ENCODE measurements at places on chromosomes 16 and 17. TPM values are rescaled to one million over a fixed set of nuclear protein-coding genes. Genes with fewer than 3 reads are reported as not detected.
A peak's percentile ranks its signal among the peaks of the same experiment; 100 is the strongest.

Gene CRHR1
- total RNA-seq, result not detected

Gene NOS2
- 0.57 TPM for total RNA-seq

Gene PKMYT1
- 2.2 TPM for total RNA-seq

Gene P2RX1
- total RNA-seq, result 11.2 TPM

Gene SLFN14
- total RNA-seq, result 0.09 TPM

Gene CDH13
- total RNA-seq, result 13.8 TPM

Gene KRTAP4-1
- not detected for total RNA-seq

Gene DHRS7C
- total RNA-seq, result not detected

DNA sequence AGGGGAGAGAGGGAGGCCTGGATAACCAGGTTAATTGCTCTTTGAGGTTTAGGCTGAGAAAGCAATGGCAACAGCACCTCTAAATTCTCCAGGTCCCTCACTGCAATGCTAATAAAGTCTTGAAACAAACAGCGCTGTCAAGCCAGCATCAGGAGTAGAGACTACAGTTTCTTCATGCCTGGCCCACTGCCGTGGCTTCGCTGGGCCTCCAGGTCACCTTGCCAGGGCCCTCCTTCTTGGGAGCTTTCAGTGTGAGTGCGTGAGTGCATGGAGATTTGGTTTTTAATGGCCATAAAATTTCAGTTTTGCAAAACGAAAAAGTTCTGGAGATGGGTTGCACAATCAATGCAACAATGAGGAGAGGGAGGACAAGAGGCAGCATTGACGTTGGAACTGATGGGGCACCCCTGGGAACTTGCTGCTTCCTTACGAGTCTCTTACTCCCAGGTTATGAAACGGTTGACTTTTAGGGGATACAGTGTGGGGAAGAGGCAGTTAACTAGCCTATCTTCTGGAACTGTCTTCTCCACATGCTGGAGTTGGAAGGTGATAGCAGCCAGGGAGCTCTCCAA lies 229.4 kb downstream of the XYLT1 start:
- DNase-seq, result no peak

DNA sequence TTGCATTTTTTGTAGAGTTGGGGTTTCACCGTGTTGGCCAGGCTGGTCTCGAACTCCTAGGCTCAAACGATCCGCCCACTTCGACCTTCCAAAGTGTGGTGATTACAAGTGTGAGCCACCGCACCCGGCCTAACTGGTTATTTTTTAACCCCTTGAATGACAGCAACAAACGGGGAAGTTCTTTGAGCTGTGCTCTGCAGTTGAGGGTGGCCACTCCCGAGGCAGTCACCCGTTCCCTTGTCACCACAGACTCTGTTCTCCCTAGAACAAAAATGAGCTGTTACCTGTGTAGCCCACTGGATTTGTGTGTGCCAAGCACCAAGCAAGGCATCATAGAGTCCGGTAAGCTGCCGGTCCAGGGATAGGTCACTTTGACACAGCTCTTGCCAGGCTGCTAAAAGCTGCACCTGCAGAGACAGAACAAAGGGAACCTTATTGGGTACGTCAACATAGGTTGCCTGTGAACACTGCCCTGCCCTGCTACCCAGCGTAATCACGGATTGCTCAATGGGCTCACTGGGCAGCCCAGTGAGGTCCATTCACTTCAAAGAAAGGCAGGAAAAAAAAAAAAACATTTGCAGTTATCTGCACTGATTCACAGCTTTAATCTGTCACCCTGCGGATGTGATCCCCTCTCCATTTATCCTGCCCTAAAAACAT lies 19.6 kb downstream of the COG7 start:
- DNase-seq, result no peak

DNA sequence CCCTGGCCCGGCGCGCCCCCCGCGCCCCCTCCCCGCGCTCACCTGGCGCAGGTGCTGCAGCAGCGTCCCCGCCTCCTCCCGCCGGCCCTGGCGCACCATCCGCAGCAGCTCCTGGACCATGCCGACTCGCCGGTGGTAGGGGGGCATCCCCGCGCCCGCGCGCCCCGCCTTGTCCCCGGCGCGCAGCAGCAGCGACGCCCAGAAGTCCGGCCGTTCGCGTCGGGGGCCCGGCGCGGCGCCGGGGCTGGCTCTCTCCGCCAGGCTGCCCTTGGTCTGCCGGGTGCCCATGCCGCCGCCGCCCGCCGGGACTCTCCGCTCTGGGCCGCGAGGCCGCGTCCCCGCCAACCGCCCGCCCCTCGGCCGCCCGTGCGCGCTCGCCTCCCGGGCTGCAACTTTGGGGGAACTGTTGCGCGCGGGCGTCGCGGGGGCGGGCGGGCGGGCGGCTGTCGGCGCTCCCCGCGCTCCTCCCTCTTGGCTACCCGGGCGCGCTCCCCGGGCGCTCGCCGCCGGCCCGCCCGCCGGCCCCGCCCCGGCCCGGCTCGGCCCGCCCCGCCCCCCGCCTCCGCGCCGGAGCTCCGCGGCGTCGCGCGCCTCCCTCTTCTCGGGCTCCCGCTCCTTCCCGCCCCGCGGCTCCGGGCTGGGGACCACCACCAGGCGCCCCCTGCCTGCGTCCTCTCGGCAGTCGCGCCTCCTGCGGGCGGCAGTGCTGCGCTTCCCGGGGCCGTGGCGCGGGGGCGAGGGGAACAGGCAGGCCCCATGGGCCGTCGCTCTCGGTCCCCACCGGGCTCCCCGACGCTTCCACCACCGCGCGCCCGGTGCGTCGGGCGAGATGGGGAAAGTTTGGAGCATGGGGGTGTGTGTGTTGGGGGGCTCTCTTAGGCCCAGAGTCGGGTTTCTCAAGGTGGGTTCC lies at the start of gene LRRC75A:
Gene LRRC75A (minus strand): TSS at position 491 of the 910 bp plus-strand sequence. CDS start 203 bp downstream, at position 288.
- DNase-seq, result peak; percentile 73

DNA sequence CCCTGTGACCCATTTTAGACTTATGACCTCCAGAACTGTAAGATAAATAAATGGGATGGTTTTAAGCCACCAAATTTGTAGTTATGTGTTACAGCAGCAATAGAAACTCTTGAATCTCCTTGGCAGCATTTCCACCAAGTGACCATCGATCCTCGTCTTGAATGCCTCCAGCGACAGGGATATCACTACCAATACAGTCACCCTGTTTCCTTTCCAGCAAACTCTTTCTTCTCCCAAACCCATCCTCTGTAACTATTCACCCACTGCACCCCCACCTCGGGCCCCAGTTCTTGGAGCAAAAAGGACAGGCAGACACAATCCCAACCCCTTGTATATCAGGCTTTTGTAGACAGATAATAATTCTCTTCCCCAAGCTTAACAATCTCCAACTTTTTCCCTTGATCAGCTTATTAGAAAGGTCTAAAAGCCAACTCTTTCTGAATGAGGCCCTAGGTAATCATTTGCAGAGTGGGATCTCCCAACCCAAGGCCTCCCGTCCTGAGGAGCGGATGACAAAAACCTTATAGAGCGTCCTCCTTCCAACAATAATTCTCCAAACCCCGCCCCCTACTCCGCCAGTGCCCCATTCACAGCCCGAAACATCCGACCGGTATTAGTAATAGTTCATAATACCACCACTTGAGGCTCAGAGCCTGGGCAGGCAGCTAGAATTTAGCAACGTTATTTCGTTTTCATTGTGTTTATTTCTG lies 14.7 kb upstream of the PLLP start:
- DNase-seq, result peak; percentile 85

- DNase-seq, result no peak
Observed at GRCh38 chr17:67813803-67814180, 11.5 kb upstream of the BPTF start.

DNA sequence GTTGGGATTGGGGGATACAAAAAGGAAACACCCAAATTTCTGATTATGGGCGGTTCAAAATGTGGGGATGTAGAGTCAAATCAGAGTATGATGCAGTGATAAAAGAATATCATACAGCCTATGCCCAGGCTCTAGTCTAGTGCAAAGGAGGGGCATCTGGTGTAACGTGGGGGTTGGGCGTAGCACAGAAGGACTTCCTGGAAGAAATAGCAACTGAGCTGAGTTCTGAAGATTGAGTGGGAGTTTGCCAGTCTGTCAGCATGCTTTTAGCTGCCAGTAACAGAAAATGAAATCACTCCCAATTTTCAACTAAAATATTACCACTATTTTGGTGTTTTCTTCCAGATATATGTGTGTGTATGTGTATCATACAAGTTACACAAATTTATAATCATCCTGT lies 196.9 kb downstream of the SPECC1 start:
- no peak for DNase-seq

DNA sequence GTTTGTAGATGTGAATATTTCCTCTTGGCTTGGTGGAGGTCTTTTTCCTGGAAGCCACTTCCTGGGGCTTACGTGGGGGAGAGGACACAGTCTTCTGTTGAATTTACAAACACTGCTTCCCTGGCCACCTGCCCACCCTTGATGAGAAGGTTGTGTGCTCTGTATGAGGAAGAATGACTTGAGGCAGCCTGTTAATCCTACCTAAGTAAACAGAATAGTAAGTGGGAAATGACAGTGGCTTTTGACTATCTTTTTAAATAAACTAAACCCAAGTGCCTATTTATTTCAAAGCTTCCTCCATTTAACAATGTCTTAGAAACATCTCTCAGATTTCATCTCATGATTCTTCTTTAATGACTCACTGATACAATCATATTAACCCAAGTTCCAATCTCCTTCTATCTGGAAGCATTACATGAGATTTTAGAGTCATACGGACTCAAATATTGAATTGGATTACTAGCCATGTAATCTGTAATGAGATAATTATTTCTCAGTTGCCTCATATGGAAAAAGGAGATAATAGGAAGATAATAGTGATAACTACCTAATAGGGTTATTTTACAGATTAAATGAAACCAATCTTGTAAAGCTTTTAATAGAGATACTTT lies 96.6 kb upstream of the SMIM36 start:
- no peak for DNase-seq

GRCh38 chr17:39866013-39866730 lies 1.8 kb upstream of the ZPBP2 start:
- no peak for DNase-seq

- DNase-seq, result no peak
Observed at GRCh38 chr17:74512036-74512435, 19.2 kb downstream of the CD300LB start.

GRCh38 chr17:80526116-80526910 lies 18.3 kb upstream of the RPTOR start:
- no peak for DNase-seq

- peak; percentile 75 for DNase-seq
Observed at GRCh38 chr16:67528870-67529581, 397 bp downstream of the RIPOR1 start.

DNA sequence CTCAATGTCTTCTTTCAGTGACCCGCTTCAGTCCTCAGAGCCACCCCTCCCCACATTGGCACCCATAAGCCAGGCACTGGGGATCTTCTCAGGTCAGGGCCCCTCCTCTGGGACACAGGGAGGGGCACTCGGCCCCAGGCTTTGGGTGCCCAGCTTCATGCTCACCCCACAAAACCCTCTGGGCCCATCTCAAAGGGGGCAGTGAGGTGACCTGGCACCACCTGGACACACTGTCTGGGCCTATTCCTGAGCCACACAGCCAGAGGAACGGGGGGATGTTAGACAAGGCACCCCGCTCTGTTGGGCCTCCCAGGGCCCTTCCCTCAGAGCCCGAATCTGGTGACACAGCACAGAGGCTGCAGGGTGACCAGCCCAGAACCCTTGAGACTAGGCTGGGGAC lies 36.1 kb downstream of the TNFRSF13B start:
- DNase-seq, result no peak

- no peak for DNase-seq
Observed at GRCh38 chr17:13302983-13303382, 285.2 kb upstream of the ELAC2 start.

GRCh38 chr16:84354306-84354705 lies 14.0 kb upstream of the ATP2C2 start:
- peak; percentile 37 for DNase-seq

- peak; percentile 97 for DNase-seq
Observed at GRCh38 chr17:29613352-29613837, 9.3 kb downstream of the CORO6 start.

DNA sequence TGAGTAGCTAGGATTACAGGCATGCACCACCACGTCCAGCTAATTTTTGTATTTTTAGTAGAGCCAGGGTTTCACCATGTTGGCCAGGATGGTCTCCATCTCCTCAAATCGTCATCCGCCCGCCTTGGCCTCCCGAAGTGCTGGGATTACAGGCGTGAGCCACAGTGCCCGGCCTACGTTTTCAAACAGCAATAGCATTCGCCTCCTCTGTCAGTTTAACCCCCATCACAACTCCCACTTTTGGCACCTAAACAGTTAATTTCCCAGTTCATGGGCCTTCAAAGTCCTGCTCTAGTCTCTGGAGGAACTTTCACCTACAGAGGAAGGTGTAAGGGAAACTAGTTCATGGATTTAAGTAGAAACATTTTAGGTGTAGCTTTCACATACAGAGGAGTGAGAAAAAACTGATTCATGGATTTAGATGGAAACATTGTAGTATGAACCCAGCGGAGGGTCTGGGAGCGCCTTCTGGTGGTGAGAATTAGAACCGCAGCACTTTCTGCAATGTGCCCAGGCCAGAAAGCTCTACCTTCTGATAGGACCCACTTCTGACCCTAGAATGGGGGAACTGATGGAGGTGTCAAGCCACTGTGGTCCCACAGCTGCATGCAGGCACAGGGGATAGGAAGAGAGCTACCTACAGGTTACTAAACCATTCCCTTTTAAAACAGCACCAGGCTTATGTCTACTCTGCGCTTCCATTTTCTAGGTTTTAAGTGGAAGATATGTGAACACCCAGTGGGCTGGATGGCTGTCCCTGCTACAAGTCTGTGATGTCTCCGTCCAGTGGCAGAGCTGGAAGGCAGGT lies 12.0 kb upstream of the MEOX1 start:
- DNase-seq, result peak; percentile 83

DNA sequence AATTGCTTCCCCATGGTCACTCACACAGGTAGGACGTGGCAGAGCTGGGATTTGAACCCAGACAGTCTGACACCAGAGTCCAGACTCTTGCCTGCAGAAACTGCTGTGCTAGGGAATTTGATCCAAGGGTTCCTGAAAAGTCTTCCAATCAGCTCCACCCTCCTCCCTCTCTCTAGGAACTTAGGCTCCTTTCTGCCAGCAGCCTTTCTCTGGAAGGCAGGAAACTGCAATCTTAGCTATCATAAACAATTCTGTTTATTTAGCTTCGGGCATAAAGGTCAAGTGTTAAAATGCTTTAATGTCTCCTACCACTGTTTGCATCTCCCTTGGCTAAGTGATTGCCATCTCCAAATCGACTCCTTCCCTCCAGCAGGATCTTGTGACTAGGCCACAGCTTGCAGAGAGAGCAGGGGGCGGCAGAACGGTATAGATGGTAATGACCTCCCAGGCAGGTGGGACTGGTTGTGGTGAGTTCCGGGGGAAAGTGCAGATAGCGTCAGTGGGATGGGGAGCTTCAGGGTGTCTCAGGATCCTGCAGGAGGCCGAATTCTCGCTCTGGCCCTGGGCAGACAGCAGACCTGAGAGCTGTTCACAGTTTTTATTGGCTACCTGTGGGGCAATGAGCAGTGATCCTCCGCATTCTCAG lies 882.4 kb upstream of the EEF2KMT start:
- DNase-seq, result no peak

- DNase-seq, result no peak
Observed at GRCh38 chr17:64661726-64661975, 456 bp downstream of the SMURF2 start.

All from kidney (tissue), 22 donors.